NCI-H1105 (cell line): ENCODE measurements at places on chromosomes 12 and 14.

DNA sequence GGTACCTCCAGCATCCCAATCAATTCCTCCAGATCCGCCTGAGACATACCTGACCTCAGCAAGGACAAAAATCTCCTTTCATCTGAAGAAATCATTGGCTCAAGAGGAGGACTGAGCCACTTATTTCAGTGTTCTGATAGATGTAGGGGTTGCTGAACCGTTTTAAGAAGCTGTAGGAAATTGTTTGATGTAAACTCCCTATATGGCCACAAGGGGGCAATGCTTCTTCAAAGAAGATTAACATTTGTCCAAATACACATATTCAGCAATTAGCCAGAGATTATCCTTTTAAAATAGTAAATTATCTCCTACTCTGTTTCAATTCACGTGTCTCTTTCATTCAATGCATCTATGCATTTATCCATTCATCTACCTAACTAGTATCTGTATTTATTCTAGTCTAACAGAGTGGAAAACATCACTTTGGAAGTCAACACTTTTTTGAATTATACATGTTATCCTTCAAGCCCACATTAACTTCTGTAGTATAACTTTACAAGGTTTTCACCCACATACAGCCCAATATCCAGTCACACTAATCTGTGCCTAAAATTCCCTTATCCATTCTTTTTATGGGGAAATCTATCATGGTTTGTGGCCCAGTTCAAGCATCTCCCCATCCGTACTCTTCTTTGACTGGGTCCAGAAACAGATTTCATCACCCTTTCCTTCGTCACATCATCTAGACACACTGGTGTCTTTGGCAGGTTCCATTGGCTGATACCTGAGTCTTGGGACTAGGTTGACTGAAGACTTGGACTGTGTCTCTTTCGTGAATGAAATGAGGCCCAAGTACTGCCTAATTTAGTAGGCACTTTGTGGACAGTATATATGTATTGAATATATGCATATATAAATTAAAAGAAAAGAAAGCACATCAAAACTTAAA lies 411.0 kb upstream of the OR4E1 start:
- peak; percentile 10 for DNase-seq

DNA sequence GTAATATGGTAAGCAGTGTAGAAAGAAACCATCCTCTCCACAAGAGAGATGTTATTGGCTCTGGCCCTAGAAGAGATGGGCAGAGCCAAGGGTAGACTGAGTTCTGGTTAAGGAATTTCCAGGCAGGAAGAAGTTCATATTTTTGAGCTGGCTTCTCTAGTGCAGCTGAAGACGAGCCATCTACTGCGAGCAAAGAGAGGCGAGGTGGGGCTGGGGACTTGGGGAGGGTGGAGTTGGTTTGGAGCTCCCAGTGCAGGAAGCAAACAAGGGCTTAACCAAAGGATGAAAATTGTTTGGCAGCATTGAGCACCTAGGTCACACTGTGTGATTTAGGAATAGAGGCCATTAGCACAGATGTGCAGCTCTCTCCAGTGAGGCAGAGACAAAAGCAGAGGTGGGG lies 239.6 kb downstream of the ZFP36L1 start:
- DNase-seq, result no peak

- no peak for DNase-seq
Observed at GRCh38 chr12:46664761-46665287, 161.0 kb downstream of the SLC38A4 start.

DNA sequence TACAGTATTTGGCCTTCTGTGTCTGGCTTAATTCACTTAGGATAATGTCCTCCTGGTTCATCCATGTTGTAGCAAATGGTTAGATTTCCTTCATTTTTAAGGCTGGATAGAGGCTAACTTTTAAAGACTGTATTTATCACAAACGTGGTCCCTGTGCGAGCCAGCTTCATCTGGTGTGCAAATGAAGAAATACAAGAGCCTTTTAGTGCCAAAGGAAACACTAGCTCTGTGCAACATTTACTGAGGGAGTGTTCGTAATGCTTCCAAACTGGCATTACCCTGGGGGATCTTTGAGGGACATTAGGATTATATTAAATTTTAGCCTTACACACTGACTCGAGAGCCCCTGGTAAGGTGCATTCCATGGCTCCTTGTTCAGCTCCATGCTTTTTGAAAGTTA lies 43.0 kb upstream of the SLC38A2 start:
- no peak for DNase-seq

DNA sequence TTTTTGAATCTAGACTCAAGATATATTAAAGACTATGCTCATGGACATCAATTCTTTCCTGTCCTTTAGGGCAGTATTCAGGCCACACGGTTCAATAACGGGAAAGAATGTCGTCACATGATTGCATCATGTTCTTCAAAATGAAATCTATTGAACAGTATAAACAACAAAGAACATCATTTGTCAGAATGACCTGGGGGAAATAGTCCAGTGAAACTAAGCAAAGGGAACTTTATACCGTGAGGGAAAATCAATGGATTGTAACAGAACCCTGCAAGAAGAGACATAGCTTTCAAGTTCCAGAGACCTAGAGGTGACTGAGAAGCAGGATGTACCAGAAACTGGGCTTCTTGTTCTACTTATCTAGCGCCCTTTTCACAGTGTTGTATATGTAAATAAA lies 32.7 kb downstream of the FLRT2 start:
- no peak for DNase-seq

- DNase-seq, result no peak
Observed at GRCh38 chr12:65741656-65742017, 82.6 kb upstream of the HMGA2 start.

GRCh38 chr12:22329621-22330020 lies 4.9 kb downstream of the ST8SIA1 start:
- no peak for DNase-seq

GRCh38 chr12:67910360-67911274 lies 78.6 kb upstream of the IFNG-AS1 start:
- DNase-seq, result no peak

DNA sequence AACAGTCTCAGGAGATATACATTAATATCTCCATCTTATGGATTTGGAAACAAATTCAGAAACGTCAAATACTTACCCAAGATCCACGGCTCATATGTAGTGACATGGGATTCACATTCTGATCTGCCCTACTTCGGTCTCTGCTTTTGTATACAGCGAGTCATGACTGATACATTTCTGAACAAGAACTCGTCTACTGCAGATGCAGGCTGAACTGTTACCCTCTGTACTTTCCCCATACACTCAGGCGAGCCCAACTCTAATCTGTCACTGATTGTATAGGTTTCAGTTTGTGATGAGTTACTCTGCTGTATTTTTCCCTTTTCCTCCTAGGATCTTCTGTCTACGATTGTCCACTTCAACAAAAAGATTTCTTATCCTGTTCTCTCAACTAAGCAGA lies 441.6 kb downstream of the CCDC91 start:
- no peak for DNase-seq

- DNase-seq, result no peak
Observed at GRCh38 chr12:108738170-108738569, 6.9 kb upstream of the CORO1C start.

GRCh38 chr14:100406505-100407131 lies 83.5 kb downstream of the SLC25A47 start:
- no peak for DNase-seq

DNA sequence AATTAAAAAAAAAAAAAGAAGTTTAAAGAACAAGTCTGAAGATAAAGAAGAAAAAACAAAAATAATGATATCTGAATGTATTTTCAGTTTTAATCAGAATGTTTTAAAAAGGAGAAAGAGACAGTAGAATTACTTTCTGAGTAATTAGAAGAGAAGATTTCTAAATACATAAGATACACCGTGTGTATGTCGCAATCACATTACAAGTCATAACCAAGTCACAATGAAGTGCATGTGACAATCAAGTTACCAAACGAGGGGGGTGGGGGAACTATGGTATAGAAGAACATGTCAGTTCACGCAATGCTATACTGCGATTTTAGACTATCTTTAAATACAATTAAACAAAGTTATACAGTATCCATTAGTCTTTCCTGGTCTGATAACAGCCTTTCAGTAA lies 1464.1 kb upstream of the FLRT2 start:
- no peak for DNase-seq

DNA sequence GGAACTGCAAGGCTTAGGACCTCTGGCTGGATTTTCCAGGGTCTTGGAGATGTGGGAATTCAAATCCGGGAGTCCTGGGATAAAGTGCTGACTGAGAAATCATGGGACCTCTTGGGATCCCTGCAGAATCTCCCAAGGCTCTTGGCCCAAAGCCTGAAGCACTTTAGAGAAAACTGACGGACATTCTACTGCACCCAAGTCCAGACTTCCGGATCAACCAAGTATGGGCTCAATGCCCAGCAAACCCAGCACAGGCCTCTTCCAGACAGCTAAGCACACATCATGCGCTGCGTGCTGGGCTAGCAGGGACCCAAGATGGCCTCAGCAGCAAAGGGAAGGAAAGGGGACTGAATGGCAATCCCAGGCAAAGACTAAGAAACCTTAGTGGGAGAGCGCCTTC lies 85.0 kb downstream of the ACTN1 start:
- DNase-seq, result no peak

DNA sequence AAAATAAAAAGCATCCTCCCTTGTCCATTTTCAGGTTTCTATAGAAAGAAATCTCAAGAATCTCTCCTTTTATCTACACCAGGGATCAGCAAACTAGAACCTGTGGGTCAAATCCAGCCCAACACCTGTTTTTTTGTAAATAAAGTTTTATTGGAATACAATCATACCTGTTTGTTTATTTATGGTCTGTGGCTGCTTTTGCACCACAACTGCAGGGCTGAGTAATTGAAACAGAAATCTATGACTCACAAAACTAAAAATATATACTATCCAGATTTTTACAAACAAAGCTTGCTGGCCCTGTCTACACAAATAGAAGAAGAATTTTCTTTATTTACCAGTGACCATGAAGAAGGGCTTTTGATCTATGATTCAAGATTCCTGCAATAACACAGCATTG lies 95.1 kb upstream of the COCH start:
- no peak for DNase-seq

- no peak for DNase-seq
Observed at GRCh38 chr14:89255012-89255411, 162.0 kb downstream of the FOXN3 start.

- peak; percentile 7 for DNase-seq
Observed at GRCh38 chr12:85147331-85147730, 111.2 kb downstream of the LRRIQ1 start.

DNA sequence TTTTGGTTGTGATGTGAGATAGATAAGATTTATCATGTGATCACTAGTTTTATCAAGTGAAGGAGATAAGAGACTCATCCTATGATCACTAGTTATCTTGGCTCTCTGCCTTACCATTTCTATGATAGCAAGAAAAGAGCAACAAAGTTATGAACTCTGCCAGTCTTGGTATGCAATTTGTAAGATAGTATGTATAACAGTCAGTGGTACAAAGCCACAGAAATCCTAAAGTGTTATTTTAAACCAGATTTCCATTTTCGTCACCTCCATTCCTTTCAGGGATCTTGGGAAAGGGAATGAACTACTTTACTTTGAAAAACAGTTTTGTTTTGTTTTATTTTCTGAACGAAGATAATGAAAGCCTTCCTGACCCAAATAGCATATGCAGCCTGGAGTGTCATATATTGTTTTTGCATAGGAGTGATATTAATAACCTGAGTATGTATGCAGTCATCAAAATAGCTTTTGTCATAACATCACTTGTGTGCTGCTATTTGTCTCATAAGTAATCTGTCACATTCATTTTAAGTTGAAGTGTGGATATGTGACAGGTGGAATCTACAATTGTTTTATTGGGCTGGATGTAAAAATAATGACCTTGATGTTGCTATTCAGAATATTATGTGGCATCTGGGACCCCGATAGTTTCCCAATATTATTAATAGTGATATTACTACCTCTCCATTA lies 35.0 kb downstream of the FLRT2 start:
- DNase-seq, result no peak

DNA sequence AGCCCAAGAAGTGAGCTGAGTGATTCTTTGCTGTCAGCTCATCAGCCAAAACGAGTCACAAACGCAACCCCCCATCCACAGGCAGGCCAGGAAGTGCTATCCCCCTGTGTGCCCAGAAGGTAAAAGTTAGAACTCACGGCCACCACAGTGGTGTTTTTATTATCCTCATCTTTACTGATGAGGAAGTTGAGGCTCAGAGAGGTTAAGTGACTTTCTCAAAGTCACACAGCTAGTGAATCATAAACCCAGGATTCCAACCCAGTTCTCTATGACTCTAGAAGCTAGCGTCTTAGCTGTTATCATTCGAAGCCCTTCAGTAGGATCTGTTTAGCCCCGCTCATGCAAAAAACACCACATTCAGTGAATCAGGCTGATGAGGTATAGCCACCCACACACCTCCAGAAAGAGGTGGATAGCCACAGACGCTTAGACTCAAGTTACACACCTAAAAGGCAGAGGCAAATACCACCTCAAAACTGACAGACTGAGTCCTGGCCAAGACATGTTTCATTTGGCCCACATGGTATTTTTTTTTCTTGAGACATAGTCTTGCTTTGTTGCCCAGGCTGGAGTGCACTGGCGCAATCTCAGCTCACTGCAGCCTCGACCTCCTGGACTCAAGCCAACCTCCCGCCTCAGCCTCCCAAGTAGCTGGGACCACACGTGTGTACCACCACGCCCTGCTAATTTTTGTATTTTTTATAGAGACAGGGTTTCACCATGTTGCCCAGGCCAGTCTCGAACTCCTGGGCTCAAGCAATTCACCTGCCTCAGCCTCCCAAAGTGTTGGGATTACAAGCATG lies 100.7 kb downstream of the SCARB1 start:
- DNase-seq, result no peak

DNA sequence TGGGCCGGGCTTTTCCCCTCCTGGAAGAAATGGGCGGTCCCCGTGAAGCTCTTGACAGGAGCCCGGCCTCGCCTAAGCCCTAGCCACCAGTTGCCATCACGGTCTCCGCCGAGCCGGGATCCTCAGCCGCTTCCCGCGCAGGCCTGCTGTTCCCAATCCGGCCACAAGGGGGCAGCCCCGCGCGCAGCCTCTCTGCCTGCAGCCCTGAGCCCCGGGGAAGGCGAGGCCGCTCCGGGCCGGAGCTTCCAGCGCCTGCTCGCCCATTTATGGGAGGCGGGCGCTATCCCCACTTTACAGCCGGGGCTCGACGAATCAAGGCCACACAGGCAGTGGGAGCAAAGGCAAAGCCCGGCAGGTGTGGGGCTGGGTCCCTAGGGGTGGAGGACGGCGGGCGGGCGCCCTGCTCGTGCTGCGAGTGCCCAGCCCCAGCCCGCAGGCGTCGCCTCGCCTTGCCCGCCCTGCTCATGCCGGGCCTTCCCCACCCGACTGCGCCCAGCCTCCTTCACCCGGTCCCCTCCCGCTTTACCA lies 61.5 kb downstream of the LGMN start:
- peak; percentile 80 for DNase-seq

- DNase-seq, result no peak
Observed at GRCh38 chr14:73264080-73264884, 27.0 kb downstream of the PAPLN start.
